ENCODE measurements at places on chromosomes 4 and X.

GRCh38 chr4:66606908-66607307 is 936.6 kb upstream of the EPHA5 start:
- DNase-seq = no peak

- DNase-seq = no peak
Observed at GRCh38 chr4:69718396-69719271, 41.8 kb downstream of the SULT1B1 start.

DNA sequence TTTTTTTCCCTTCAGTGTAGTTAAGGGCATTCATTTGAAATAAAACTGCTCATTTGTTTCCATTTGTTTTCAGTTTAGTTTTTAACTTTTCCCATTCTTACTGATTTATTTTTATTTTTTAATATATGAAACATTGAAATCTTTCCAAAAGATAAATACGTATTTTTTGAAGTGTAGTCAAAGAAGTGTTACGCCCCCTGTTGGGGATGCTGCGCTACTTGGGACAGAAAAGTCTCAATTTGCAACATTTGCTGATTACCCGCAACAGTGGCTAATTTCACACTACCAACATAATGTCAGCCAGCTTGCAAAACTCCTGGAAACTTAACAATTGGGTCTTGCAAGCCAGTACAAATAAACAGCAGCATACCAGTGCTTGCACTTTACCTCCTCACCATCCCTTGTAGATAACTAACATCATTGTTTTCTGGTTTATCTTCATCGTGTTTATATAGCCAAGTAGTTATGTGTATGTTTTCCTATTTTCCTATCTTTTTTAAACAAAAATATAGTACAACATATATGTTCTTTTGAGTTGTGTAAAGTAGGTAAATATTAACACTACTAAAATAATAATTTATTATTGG is 158.6 kb downstream of the STPG2 start:
- peak; percentile 24 for DNase-seq

- no peak for DNase-seq
Observed at GRCh38 chr4:77930154-77930639, 67.6 kb downstream of the MRPL1 start.

All from stimulated activated CD8-positive, alpha-beta memory T cell treated with anti-CD3 and anti-CD28 coated beads, Interleukin-4, amount 100 ng/mL, for 48 hours (primary cell).